ENCODE measurements at places on chromosomes 11 and 22.

- DNase-seq, result no peak
Measured at GRCh38 chr22:46525389-46526243, 11.8 kb downstream of the CELSR1 start.

- DNase-seq, result no peak
Measured at GRCh38 chr11:101034076-101034475, 95.5 kb downstream of the PGR start.

DNA sequence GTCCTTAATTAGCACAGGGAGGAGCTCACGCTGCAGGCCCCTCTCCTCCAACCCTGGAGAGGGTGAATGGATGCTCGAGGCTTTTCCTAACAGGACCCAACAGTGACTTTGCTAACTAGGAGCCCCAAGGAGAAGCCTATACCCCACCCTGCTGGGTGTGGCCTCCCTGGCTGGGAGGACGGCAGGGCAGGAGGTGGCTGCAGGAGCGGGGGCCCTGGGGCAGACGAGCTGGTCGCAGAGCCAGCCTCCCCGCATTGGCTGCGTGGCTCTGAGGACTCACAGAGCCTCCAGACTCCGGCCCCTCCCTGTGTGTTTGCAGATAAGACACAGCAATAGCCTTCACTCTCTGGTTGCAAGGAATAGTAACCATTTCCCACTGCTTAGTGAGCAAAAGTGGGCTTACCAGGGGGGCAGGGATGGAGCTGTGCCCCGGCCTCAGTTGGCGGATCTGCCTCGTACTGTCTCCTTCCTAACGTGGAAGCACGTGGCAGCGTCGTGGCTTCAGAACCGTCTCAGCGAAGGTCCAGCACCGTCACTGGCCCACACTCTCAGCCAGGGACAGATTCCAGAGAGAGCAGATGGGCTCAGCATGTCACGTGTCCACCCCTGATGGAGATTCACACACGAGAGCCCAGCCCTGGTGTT, 1087.5 kb downstream of the BRD1 start:
- DNase-seq, result no peak

- peak; percentile 42 for DNase-seq
Measured at GRCh38 chr11:77046060-77046501, 11.9 kb downstream of the B3GNT6 start.

DNA sequence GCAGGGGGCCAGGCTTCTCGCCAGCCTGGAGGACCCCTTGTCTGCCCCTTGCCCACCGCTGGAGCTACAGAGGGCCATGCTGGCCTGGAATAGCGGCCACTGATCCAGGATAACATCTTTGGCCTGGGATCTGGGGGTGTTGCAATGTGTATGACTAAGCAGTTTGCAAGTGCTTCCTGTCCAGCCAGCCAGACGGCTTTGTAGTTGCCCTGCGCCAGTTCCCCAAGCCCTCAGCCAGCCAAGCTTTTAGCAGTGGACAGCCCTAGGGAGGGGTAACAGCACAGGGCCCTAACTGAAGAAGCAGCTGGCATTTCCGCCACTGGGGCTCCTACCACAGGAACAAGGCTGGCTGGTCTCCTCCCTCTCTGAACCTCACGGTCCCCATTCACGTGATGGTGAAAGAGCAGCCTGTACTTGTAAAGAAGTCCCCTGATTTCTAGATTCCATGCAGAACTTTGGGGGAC, 32.1 kb downstream of the UQCR10 start:
- no peak for DNase-seq

DNA sequence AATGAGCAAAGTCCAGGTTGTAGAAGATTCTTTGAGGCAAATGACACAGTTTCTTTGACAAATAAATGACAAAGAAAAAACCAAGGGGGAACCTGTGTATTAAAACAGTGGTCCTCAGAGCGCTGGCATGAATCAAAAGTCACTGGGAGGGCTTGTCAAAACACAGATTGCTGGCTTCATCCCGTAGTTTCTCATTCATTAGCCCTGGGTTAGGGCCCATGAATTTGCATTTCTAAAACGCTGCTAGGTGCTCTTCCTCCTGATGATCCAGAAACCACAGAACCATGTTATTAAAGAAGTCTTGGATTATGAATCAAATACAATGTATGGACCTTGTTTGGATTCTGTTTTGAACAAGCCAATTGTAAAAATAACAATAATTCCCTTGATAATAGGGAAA, 92.7 kb downstream of the YAP1 start:
- DNase-seq, result no peak

DNA sequence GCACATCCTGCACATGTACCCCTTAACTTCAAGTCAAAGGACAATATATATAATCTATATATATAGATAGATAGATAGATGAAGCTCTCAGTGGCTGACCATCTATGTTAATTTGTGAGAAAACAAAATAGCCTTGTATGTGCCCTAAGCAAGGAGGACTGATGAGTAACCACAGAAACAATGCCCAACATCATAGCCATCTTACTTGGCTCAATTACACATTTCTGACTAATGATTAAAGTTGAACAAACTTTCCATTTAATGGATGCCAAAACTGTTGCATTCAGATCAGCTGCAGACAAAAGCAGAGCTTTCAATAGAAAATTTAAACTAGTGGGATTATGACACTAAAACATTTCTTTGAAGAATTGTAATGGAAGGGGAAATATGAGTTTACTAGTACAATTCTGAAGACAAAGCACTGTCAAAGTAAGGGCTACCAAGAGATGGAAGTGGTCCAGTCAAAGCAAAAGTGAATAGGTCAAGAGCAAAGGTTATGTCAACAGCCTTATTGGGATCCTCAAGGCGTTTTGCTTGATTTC, 1188.2 kb upstream of the RAG2 start:
- no peak for DNase-seq

DNA sequence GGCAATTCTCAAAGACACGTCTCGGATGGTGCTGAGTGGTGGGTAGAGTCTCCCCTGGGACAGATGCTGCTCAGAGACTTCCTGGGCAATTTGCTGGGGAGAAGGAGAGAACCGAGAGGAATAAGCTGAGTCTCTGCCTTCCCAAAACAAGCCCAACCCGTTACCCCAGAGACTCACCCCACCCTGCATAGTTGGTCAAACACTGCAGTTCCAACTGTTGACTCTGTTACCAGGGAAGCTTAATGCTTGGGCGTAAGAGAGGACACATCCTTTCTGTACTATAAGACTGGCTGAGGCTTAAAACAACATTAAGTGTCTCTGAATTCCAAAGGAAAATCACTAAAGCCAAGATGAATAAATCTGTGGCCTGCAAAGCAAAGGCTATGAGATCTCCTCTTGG, 68.1 kb downstream of the CCDC81 start:
- DNase-seq, result no peak

GRCh38 chr11:4138497-4138896, 43.9 kb downstream of the RRM1 start:
- no peak for DNase-seq

- no peak for DNase-seq
Measured at GRCh38 chr11:132751516-132752250, 780.6 kb downstream of the OPCML start.

DNA sequence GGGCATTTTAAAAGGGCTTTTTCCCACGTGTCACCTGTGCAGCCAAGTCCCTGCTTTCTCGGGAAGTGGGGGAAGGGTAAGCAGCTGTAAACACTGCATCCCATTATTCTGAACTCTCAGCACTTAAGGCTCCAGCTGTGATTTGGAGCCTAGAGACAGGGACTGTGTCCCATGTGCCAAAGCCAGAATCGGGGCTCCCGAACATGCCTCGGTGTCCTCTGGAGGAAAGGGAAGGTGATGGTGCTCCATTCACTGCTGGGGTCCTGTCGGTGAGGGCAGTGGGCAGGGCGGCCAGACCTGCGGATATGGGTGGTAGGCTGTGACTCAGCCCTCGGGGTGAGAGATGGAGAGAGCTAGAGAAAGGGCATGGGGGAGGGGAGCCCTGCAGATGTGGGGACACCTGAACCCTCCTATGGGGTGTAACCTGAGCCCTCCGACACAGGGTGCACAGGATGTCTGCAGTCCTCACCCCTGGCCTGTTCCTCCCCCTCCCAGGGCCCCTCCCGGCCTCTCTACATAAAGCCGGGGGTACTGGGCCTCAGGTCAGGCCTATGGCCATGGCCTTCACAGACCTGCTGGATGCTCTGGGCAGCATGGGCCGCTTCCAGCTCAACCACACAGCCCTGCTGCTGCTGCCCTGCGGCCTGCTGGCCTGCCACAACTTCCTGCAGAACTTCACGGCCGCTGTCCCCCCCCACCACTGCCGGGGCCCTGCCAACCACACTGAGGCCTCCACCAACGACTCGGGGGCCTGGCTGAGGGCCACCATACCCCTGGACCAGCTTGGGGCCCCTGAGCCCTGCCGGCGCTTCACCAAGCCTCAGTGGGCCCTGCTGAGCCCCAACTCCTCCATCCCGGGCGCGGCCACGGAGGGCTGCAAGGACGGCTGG, 31.8 kb downstream of the CAPN1 start:
- DNase-seq, result no peak

DNA sequence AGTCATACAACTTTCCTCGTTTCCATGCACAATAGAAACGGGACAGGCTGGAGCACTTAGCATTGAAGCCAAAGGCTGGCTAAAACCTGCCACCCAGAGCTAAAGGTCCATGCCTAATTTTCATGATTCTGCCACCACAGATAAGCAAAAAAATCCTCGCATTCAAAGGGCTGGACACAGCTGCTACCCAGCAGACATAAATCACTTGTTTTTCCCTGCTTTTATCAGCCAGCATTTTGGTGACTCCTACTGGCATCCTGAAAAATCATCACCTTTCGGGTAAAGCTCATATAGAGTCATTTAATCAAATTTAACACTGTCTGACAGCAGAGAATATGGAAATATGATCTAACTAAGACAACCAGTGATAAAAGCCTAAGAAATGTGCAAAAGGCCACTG, 37.9 kb downstream of the ALG9 start:
- no peak for DNase-seq

GRCh38 chr11:66443602-66444001, 5.0 kb upstream of the MRPL11 start:
- no peak for DNase-seq

DNA sequence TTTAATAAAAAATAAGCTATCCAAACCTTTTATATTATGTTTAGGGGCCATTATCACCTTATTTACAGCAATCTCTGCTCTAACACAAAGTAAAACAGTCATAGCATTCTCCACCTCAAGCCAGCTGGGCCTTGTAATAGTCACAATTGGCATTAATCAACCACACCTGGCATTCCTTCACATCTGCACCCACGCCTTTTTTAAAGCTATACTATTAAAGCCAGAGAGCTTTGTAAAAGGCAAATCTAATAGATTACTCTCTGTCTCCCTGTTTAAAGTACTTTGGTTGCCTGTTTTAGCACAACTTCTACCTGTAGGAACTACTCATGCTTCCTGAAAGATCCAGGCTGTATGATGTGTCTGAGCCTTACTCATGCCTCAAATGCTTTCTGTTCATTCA, 113.1 kb downstream of the CSNK2A3 start:
- no peak for DNase-seq

- no peak for DNase-seq
Measured at GRCh38 chr11:103601225-103601846, 435.1 kb upstream of the DDI1 start.

DNA sequence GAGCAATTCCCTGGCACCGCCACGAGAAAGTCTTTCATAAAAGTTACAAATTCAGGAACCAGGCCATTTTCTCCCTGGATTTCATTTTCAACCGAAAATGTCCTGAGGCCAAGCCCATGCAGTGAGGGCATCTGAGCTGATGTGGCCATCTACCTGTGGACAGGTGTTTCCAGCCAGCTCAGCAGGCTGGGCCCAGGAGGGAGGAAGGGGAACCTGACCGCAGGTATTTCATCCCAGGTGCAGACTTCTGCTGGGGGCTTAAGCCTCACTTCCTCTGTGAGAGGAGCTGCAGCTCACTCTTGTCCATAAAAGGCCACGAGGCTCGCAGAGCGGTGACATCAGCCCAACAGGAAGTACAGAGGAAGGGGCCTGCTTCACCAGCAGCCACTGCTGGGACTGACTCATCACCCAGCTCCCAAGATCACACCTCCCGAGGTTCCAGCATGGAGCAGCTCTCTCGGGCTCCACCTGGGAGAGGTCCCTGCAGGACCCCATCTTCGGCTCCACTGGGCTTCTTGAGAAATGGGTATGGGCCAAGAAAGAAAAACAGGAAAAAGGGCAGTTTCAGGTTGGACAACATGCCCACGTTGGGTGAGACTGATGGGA, 56.4 kb downstream of the MYH9 start:
- peak; percentile 77 for DNase-seq

- DNase-seq, result no peak
Measured at GRCh38 chr22:43731988-43732387, 80.1 kb downstream of the EFCAB6 start.

GRCh38 chr11:20611892-20612291, 12.5 kb downstream of the SLC6A5 start:
- DNase-seq, result no peak

DNA sequence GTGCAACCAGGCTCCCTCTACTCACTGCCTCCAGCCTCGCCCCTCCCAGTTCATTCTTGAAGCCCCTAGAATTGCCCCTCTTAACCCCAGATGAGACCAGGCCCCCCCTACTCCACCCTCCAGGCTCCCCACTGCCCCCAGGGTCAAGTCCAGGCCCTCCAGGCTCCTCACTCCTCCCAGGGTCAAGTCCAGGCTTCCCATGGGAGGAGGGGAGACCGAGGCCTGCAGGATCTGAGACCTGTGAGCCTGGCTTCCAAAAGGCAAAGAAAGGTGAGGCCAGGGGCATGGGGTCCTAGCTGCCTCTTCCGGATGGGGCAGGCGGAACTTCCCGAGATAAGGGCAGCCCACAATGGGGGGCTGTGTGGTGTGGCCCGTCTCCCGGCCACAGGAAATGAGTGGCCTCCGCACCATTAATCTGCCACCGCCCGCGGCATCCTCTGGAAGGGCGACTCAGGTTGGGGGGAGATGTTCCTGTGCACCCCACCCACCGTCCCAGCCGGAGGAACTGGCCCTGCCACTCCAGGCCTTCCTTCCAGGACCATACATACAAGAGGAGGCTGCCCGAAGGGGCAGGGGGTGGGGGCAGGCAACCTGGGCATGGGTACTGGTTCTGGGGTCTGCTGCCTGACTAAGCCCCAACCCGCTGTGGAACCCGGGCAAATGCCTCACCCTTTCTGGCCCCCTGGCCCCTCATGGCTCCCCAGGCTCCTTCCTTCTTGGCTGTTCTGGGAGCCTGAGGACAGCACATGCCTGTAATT, 35.1 kb upstream of the WNT11 start:
- DNase-seq, result no peak

- DNase-seq, result no peak
Measured at GRCh38 chr11:61356706-61357105, 5.0 kb downstream of the CYB561A3 start.

DNA sequence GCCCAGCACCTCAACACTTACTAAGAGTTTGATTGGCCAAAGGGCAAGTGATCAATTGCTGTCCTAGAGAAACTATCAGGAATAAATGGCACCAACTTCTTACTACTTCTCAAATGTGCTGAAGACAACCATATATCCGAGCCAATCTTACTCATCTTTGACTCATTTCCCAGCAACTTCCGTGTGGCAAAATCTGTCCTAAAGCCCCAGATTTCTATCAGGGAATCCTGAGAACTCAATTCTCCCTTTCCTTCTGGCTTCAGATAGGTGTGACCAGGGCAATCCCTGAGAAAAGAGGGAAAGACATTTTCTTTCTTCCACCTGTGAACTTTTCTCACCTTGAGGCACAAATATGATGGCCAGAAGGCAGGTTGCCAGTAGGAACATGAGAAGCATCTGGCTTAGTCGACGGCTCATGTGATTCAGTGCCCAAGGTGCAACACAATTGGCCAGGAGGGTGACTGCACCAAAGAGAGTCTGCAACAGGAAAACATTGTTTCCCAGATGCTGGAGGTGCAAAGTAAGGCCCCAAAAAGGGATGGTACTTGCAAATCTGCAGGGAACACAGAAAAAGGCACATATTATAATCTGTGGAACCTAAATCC, 21.8 kb upstream of the SLC22A24 start:
- no peak for DNase-seq

Data from stimulated activated CD8-positive, alpha-beta memory T cell treated with anti-CD3 and anti-CD28 coated beads, Interleukin-7, amount 100 ng/mL, for 4 hours (primary cell).